PC-3 (cell line): ENCODE measurements at places on chromosomes 3 and 15. TPM values are rescaled to one million over a fixed set of nuclear protein-coding genes. Genes with fewer than 3 reads are reported as not detected.

DNA sequence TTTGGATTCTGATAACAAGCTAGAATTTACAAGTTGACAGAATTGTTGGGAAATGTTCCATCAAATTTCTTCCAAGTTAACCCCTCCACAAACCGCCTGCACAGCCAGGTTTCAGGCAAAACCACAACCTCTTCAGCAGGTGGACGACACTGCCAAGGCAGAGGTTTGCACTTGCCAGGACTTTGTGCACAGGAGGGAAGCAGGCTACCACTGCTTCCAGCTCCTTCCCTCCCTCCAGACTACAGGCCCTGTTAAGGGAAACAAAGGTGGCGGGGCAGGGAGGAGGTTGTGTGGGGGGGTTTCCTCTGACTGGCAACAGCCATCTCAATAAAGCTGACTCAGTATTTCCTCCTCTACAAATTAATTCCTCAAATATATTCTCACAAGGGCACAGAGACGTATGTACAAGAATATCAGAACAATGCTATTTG, 42.2 kb downstream of the TBC1D2B start:
- no peak for DNase-seq

Gene CD276
- 85.3 and 85.6 TPM in 2 replicates for total RNA-seq

DNA sequence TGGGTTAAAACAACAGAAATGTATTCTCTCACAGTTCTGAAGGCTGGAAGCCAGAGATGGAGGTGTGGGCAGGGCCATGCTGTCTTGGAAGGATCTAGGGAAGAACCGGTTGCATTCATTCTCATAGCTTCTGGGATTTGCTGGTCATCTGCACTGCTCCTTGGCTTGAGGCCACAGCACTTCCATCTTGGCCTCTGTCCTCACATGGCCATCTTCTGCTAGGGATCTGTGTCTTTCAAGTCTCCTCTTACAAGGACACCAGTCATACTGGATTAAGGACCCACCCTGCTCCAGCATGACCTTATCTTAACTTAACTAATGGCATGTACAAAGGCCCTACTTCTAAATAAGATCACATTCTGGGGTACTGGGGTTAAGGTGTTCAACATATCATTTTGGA, 47.7 kb downstream of the RPLP1 start:
- DNase-seq: no peak

GRCh38 chr3:179829401-179829800, 176.6 kb downstream of the USP13 start:
- DNase-seq: no peak

Gene CFAP100
- not detected in 2 replicates for total RNA-seq

GRCh38 chr3:31636694-31637442, 104.1 kb downstream of the STT3B start:
- DNase-seq: no peak

Gene CACNA1D
- total RNA-seq: not detected in 2 replicates

Gene ACTC1
- not detected in 2 replicates for total RNA-seq

GRCh38 chr3:129822679-129823078, 70.8 kb downstream of the TMCC1 start:
- DNase-seq: no peak

DNA sequence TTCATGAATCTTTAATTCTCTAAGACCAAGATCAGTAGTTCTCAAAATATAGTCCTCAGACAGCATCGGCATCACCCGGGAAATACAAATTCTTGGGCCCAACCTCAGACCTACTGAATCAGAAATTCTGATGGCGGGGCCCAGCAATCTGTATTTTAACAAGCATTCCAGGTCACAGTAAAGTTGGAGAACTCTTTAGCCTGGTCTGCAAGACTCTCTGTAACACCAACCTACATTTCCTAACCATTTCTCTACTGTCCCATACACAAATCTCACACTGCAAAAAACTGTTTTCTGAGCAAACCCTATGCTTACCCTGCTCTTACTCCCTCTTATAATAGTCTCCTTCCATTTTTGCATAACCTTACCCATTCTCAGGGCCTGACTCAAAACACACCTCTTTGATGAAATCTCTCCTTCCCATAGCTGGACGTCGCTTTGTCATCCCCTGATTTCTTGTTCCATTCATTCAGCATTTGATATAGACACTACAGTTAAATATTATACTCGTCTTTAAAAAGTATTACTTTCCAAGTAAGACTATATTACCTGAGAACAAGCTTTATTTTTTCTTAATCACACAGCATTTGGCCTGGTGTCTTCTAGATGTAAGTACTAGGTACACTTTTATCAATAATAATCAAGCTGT, 83.3 kb upstream of the MYO5C start:
- DNase-seq: no peak

DNA sequence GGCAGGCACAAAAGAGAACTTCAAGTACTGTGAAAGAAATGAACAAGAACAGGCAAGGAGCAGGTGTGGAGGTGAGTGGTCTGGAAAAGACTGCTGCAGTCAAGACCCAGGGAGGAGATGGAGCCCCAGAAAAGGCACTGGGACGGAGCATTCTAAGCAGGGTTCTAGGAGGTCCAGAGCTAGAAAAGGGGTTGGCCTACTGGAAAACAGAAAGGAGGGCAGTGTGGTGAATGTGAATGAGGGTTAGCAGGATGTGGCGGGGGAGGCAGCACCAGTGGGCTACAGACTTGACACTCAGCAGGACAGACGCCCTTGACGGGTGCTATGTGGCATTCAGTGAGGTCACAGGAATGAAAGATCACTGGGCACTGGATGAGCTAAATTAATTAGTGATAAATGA, 75.7 kb downstream of the SENP2 start:
- DNase-seq: no peak

GRCh38 chr3:184380185-184380626, 352 bp downstream of the CHRD start:
- peak; percentile 38 for DNase-seq

- peak; percentile 30 for DNase-seq
Measured at GRCh38 chr15:43977072-43977884, 150.5 kb downstream of the WDR76 start.

DNA sequence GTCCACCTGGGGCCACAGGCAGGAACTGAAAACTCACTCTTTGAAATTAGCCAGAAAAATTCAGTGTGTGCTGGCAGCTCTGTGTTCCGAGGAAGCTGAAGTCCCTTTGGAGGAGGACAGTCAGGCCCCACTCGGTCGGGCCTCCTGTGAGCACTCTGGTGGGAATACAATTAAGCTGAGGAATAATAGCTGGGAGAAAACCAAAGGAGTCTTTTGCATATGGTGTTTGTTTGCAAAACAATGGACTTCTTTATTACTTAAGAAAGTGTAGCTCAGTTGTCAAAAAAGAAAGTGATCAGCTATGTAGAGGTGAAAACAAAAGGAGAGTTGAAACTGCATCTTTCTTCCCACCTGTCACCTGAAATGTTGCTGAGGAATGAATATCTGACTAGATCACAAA, 202.5 kb downstream of the MEIS2 start:
- no peak for DNase-seq

- no peak for DNase-seq
Measured at GRCh38 chr3:58572013-58572633, 5.1 kb downstream of the FAM107A start.

Gene LSAMP
- total RNA-seq: 0.15 TPM in 1 of 2 replicates, not detected in the other
